T-cell (primary cell): ENCODE measurements at places on chromosomes 4 and X.

- H3K4me1 ChIP-seq: no peaks in the 10 kb centered on the region
- no peaks in the 10 kb centered on the region for H3K36me3 ChIP-seq
- no peaks in the 10 kb centered on the region for H3K27me3 ChIP-seq
- no peak overlapping the region for H3K27ac ChIP-seq
Measured at GRCh38 chr4:66059556-66059955, 389.3 kb upstream of the EPHA5 start.

DNA sequence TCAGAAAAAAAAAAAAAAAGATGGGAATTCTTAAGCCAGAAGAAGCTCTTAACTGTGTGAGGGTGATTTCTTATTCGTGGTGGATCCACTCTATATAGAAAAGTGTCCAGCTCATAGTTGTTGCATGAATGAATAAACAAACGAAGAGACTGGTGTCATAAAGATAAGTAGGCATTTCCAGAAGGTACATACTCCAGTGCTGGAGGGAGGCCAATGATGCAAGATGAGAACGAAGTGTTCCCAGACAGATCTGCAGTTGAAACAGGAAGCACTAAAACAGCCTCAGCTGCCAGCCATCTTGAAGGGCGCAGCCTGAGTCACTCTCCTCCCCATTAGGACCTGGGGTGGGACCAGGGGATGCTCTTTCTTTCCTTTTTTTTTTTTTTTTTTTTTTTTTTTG lies 47.4 kb upstream of the HOPX start:
- no peaks in the 10 kb centered on the region for H3K36me3 ChIP-seq
- H3K27ac ChIP-seq: no peak overlapping the region
- no peaks in the 10 kb centered on the region for H3K4me1 ChIP-seq
- no peak for DNase-seq

DNA sequence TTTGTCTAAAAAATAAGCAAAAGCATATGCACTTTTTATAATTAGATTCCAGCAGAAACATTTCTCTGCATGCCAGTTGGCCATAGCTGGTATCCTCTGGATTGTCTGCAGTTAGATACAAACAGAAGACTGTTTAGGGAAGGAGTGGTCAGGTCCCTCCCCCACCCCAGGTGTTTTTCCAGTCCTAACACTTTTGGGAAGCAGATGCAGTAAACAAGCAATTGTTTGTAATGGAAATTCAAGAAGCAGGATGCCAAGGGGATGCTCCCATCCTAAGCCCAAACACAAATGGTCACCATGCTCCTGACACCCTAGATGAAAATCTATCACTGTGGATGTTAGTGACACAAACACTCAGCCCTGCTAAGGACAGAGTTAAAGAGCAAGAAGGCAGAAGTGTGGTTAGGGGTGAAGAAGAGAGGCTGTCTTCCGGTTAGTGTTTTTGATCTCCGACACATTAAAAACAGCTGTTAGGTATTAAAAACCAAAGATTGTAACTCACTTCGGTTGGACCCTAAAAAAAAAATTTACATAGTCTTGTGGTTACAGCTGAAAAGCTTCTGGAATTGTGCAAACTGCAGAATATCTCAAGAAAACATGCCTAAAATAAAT lies 7.9 kb downstream of the LEF1 start:
- DNase-seq: no peak
- H3K27ac ChIP-seq: no peak overlapping the region
- peaks cover 5% of the 10 kb centered on the region for H3K27me3 ChIP-seq
- peak overlapping the region; percentile 62 for H3K4me3 ChIP-seq
- peaks cover 12% of the 10 kb centered on the region for H3K4me1 ChIP-seq
- peaks cover 10% of the 10 kb centered on the region for H3K36me3 ChIP-seq

DNA sequence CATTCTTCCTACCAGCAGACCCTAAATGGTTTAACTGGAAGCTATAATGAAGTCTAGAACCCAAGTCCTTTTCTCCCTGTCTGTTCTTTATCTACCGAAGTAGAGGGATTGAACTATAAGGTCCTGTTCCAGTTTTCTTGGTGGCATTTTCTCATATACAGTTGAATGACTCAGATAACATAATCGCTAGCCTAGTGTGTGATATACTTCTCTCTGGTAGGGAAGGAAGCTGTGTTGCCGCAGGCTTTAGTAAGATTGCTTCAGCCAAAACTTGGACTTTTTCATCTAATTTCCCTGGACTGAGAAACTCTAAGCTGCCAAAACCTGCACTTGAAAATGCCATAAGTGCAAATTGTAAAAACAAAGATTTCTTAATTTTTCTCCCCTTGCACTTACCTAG lies 123.4 kb downstream of the NWD2 start:
- H3K36me3 ChIP-seq: no peaks in the 10 kb centered on the region
- no peak overlapping the region for H3K27ac ChIP-seq
- H3K27me3 ChIP-seq: no peaks in the 10 kb centered on the region
- H3K4me3 ChIP-seq: no peak overlapping the region
